Testis (tissue), 5 donors: ENCODE measurements at places on chromosomes 12 and 14. TPM values are rescaled to one million over a fixed set of nuclear protein-coding genes. Genes with fewer than 3 reads are reported as not detected.
A peak's percentile ranks its signal among the peaks of the same experiment; 100 is the strongest.

DHRS4 gene
- total RNA-seq = 33.6 TPM

PLEKHA5 gene
- 34.8 TPM for total RNA-seq

DNA sequence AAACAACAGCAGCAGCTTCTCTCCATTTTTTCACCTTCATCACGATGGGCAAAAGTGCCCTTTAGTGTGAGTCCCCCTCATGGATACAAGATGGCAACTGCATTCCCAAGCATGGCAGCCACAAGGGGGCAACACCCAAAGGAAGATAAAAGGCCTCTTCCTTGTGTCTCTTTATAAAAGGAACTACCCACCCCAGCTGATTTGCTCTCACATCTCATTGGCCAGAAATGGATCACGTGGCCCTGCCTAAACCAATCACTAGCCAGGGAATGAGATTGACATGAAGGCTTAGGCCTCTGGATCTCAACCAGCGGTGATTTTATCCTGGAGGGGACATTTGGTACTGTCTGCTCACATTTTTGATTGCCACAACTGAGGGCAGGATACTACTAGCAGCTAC lies 21.9 kb upstream of the IFT81 start:
- H3K27me3 ChIP-seq = no peaks in the 10 kb centered on the region
- no peak overlapping the region for H3K4me3 ChIP-seq
- no peaks in the 10 kb centered on the region for H3K36me3 ChIP-seq
- peak; percentile 86 for DNase-seq
- H3K27ac ChIP-seq = no peak overlapping the region
- no peaks in the 10 kb centered on the region for H3K4me1 ChIP-seq

- DNase-seq = no peak
- peaks cover 7% of the 10 kb centered on the region for H3K4me1 ChIP-seq
- H3K4me3 ChIP-seq = no peak overlapping the region
- H3K36me3 ChIP-seq = no peaks in the 10 kb centered on the region
- no peaks in the 10 kb centered on the region for H3K27me3 ChIP-seq
Measured at GRCh38 chr12:108650083-108650482, 16.4 kb upstream of the SELPLG start.

GRCh38 chr14:106844608-106845285 lies 1318.4 kb downstream of the TMEM121 start:
- peaks cover 20% of the 10 kb centered on the region for H3K4me1 ChIP-seq
- H3K4me3 ChIP-seq = peak overlapping the region; percentile 52
- H3K36me3 ChIP-seq = no peaks in the 10 kb centered on the region
- H3K27me3 ChIP-seq = no peaks in the 10 kb centered on the region

DNA sequence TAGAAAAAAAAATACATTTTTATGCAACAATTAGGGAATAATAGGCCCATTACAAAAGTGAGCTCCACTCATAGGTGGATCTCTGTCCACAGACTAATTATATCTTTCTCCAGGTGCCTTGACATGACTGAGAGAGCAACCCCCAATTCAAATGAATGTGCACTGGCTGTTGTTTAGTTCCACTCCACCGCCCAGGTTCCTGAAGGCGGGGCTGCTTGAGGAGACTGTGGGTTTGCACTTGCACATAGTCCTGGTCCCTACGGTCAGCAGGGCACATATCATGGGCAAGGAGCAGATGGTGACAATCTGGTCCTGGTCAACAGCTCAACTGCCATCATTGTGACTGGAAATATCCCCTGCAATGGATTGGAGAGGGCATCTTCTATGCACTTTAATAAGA lies 195.6 kb upstream of the PWP1 start:
- no peak overlapping the region for H3K27ac ChIP-seq
- no peak for DNase-seq
- peaks cover 4% of the 10 kb centered on the region for H3K4me1 ChIP-seq
- H3K4me3 ChIP-seq = no peak overlapping the region

- no peak overlapping the region for H3K4me3 ChIP-seq
- DNase-seq = no peak
- peaks cover 22% of the 10 kb centered on the region for H3K4me1 ChIP-seq
Measured at GRCh38 chr14:69699748-69700303, 67.1 kb upstream of the SRSF5 start.

GRCh38 chr12:111196532-111196931 lies 172.4 kb downstream of the PHETA1 start:
- H3K36me3 ChIP-seq = no peaks in the 10 kb centered on the region
- H3K4me3 ChIP-seq = no peak overlapping the region
- no peaks in the 10 kb centered on the region for H3K4me1 ChIP-seq
- DNase-seq = no peak
- no peak overlapping the region for H3K27ac ChIP-seq
- no peaks in the 10 kb centered on the region for H3K27me3 ChIP-seq
